Activated CD4-positive, CD25-positive, alpha-beta regulatory T cell treated with anti-CD3 and anti-CD28 coated beads, Interleukin-2, amount 50 U/mL, for 16 hours (primary cell): ENCODE measurements at places on chromosomes 7 and 10.

GRCh38 chr7:114417290-114417689, 2.7 kb downstream of the FOXP2 start:
- no peak for DNase-seq

- no peak for DNase-seq
These were observed 13.1 kb downstream of the JAKMIP3 start for GRCh38 chr10:132078746-132079345.

- no peak for DNase-seq
These were observed 26.6 kb downstream of the KCNH2 start for GRCh38 chr7:150951521-150951920.

GRCh38 chr10:76962851-76963250, 674.8 kb downstream of the KCNMA1 start:
- DNase-seq: no peak

DNA sequence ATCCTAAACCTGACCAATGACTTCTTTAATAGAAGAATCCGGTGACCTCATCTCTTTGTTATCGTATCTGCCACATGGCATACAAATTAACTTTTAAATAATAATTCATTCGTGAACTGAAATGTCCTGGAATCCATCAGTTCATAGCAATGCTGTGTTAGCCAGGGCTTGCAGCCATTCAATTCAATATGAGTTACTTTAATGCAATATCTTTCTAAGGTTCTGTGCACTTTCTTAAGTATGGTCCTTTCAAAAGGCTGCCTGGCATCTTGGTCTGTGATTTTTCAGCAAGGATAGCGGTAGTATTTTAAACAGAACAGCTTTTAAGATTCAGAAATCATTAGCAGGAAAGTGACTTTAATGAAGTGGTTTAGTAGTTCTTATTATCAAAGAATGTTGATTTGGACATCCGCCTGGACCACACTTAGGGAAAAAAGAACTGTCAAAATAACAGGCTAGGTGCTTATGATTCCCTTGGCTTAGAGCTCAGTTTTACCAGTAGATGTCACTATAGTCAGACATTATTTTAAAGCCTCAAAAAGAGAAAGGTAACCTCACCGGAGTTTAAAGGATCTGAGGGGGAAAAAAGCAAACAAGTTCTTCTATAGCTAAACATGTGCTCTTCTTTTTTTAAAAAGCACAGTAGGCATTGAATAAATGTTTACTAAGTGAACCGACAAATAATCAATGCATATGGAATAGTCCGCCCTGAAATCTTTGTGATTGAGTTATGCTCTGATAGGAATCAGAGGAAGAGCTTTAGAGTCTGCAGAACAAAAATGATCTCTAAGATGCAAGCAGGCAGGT, 22.7 kb downstream of the SLC35G1 start:
- DNase-seq: no peak

- DNase-seq: no peak
These were observed 623.6 kb upstream of the FZD8 start for GRCh38 chr10:36265741-36266140.

GRCh38 chr10:56547163-56547562, 186.1 kb upstream of the ZWINT start:
- no peak for DNase-seq

- DNase-seq: no peak
These were observed 10.8 kb upstream of the VWC2 start for GRCh38 chr7:49762666-49763065.

DNA sequence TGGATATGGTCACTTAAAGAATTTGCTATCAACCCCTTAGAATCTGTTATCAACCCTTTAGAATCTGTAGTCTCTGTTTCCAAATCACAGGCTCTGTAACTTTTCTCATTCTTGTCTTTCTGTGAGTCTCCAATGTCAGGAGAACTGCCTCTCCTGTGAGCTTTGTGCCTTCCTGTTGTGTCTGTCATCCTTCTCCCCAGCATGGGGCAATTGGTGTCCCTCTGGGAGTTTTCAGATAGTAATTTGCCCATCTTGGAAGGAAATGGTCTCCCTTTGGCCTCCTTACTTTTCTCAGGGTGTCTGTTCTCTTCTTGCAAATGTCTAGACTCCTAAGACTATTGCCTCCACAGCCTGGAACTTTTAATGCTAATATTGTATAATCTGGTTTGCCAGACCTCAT, 521.9 kb downstream of the NRG3 start:
- DNase-seq: no peak

DNA sequence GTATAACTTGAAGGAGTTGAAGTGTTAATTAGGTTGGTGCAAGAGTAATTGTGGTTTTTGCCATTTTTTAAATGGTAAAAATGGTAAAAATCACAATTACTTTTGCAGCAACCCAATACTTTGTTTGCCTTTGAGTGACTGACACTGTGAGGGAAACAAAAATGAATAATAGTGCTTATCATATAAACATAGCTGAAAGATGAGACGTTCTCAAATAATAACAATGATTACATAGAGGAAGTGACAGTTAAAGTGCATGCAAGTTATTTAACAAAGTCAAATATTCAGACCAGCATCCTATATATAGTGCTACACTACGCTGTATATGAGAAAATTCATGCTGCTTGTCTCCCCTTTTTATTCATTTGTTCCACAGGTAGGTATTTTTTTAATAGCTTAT, 4.7 kb upstream of the HBP1 start:
- no peak for DNase-seq

DNA sequence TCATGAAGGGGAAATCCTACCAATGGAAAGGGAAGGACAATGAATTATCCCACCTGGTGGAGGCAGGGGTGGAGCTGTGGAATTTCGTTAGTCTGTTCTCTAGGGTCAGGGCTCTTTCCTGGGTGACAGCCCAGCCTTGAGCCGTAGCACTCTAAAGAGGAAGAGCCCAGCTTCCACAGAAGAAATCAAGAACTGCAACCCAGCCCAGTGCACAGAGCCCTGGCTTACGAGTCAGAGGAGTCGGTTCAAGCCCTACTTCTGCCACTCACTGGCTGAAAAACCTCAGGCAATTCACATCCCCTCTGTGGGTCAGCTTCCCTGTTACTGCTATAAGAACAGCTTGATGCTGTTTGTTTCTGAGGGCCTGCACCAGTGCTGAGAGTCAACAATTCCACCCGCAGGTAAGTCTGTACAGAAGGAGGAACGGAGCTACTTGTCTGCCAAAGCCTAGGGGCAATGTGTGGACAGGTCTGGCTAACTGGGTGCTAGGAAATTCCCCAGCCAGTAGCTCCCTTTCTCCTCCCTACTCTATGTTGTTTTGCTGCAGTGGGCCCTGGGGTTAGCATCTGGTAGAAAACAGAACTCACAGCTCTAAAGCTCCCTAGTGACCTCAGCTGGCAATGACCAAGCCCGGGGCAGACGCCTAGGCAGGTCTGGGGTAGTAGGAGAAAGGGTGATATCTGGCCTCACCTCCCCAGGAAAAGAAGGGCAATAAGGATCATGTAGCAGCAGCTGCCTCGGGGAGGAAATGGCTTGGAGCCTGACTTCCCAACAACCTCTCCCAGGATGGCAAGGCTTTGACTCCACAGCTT, 3.3 kb downstream of the AVPI1 start:
- no peak for DNase-seq

DNA sequence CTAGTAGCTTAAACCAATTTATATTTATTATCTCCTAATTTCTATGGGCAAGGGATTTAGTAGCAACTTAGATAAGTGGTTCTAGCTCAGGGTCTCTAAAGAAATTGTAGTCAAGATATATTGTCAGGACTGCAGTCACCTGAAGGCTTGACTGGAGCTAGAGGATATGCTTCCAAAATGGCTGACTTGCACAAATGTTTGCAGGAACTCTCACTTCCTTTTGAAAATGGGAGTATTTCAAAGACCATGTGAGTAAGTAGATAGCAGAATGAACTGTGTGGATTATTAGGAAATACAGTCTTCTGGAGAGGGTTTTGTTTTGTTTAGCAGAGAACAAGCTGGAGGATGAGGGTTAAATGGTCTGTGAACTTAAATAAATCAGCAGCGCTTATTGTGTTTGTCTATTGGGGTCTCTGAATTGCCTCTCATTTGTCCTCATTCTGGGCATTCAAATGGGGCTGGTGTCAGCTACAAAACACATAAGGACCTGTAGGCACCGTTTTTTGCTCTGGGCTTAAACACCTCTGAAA, 524.6 kb downstream of the LRMDA start:
- no peak for DNase-seq

DNA sequence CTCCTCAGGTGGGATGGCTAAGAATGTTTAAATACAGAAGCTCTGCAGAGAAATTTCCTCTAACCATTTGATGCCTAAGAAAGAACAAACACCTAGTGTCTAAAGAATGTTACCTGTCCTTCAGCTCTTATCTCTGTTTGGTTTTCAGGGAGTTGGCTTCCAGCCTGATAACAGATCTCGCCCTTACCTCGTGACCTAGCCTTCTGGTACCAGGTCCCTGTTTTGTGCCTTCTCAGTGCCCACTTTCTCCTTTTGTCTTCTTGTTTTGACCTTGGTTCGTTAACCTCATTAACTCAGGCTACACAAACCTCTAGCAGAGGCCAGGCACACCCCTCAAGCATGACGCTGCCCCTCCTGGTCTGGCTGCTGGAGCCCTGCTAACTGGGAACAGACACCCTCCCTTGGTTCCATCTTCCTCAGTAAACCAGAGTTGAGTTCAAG, 16.1 kb upstream of the RAB11FIP2 start:
- DNase-seq: no peak

GRCh38 chr10:76440426-76440825, 1009.0 kb downstream of the LRMDA start:
- DNase-seq: no peak

DNA sequence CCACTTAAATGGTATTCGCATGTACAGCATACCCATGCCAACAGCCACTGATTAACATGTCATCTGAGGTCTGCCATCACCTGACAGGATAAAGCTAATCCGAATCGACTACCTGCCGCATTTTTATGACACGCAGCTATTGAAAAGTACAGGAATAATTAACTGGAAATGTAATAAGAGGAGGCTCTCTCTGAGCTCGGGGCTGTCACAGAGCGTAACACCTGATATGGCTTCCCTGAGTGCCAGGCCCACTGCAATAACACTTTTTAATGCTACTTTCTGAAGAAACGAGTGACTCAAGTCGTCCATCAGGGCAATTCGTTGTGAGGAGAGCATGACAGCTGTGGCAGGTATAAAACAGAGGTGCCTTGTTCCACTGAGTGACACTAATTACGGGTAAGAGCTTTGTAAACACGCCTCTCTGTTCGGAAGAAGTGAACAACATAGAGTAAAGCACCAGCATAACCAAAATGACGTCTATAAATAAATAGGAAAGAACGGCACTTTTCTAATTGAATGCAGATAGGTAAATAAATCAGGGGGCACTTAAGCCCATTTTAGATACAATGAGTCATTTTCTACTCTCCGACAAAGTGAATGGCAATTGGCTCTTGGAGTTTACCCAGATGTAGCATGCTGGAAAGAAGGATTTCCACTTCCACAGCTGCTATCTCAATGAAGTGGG, 56.5 kb upstream of the CREB5 start:
- no peak for DNase-seq

GRCh38 chr10:28996947-28997551, 291.8 kb upstream of the LYZL1 start:
- no peak for DNase-seq
